ENCODE measurements at places on chromosomes 12 and 14. TPM values are rescaled to one million over a fixed set of nuclear protein-coding genes. Genes with fewer than 3 reads are reported as not detected.

DNA sequence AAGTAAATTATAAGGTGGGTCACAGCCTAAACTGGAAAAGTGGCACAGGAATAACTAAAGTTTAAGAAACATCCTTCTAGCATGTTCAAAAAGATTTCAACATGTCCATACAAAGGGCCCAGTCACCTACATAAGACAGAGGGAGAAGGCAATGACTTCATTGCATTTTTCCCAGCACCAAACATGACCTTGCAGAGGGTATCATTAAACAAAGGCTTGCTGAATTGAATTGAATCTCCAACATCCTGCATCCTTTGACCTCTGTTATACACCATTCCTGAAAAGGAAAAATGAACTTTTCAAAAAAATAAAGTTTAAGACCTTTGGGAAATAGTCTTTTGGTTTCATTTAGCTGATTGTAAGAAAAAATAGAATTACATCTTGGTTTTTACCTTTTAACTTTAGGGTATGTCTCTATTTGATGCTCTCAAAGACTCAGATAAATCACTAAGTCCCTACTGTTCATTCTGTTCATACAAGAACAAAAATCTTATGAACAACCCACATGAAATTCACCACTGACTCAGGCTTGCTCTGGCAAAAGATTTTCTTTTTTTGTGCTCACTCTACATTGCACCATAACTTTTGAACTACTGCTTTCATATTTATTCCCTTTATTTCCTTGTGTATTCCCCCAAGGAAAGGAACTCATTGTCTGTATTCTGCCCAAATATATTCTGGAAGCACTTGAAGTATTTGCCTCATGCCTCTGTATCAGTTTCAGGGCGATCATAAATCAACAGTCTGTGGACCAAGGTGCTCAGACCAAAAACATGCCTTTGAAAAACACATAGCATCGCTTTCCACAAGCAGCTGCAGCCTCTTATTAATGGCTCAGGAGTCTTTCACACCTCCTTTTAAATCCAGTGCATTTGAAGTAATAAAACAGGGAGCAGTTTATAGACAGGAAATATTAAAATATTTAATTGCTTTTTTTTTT lies 121.7 kb downstream of the DUSP6 start:
- DNase-seq = no peak

Gene PCED1B
- 6.1 TPM for total RNA-seq

Gene MGST1
- total RNA-seq = 1,962 TPM

GRCh38 chr12:124680863-124681778 lies 113.7 kb upstream of the NCOR2 start:
- no peak for DNase-seq

Gene A2ML1
- total RNA-seq = not detected

- DNase-seq = no peak
Measured at GRCh38 chr14:83864106-83864505, 1665.8 kb upstream of the FLRT2 start.

Measured in mesenteric fat pad (tissue), 1 donor.